ENCODE measurements at places on chromosomes 11 and 22.

DNA sequence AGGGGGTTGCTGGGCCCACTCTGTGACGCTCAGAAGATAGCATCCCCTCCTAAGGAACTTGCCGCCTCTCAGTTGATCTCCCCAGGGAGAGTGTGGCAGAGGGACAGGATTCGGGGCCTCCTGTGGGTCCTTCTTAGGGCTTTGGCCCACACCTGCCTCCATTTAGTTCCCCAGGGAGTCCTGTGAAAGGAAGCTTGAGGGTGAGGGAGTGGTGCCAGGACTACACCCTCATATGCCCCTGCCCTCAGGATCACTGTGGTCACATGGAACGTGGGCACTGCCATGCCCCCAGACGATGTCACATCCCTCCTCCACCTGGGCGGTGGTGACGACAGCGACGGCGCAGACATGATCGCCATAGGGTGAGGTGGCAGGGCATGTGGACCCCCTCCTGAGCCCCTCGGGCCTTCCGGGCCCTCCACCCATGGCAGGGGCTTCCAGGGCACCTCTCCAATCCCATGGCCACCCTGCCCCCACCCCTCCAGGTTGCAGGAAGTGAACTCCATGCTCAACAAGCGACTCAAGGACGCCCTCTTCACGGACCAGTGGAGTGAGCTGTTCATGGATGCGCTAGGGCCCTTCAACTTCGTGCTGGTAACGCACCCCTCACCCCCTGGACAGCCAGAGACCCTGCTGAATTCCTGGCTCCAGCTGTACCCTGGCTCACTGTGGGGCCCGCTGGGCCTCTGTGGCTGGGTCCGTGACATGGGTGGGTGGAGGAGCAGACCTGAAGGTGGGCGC, 3.5 kb downstream of the INPP5J start:
- DNase-seq: no peak

- DNase-seq: no peak
Measured at GRCh38 chr11:36398231-36398953, 102.3 kb downstream of the PRR5L start.

DNA sequence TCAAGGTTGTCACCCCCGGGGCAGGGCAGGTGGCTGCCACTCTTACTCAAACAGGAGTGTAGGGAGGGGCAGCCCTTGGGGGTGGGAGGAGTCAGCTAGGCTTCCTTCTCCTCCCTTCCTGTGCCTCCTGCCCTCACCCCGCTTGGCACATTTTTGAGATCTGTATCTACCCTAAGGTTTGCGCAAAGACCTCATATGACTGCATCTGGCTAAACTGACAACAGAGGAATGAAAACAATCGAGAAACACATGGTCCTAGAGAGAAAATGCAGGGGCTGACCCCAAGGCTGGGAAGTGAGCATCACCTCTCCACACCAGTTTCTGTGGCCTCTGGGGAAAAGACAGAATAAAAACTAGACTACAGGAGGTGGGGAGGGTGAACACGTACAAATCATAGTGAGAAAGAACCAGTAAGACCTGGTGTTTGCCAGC, 28.1 kb downstream of the IGSF9B start:
- DNase-seq: no peak

DNA sequence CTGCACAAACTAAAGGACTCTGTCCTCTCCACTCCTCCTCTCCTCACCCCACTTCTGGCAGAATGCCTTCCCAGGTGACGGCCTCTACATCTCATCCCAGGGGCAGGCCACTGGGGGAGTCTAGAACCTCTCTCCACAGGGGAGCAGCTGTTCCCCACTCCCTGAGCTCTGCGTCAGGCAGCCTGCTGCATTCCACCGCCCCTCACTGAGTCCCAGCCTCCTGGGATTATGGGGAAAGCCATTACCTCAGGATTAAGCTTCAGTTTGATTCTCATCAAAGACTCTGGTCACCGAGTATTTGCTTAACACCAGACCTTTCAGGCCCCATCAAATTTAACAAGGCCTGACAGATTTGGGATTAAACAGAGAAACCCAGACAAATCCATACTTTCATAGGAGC, 405.9 kb downstream of the NXPE2 start:
- no peak for DNase-seq

- peak; percentile 90 for DNase-seq
Measured at GRCh38 chr11:9615031-9615451, 41.6 kb downstream of the WEE1 start.

DNA sequence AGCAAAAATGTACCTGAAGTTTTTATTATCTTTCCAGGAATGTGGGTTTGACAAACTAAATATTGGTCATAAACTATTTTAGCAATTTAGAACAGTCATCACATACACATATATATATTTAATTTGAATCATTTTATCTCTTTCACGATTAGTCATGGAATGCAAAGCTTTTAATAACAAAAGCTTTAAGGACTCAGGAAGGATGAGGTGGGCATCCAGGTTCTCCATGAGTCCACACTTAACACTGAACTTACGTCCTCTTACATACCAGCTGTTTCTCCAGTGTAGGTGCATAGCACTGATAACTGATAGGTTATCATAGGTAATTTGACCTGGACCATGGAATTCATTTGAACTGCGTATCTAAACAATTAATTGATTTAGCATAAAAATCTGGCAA, 28.1 kb upstream of the GNAZ start:
- DNase-seq: no peak

- no peak for DNase-seq
Measured at GRCh38 chr11:69726019-69726418, 22.2 kb upstream of the FGF19 start.

All from GM12865 (cell line).